GM12892 (cell line): ENCODE measurements at places on chromosomes 3 and 15.

GRCh38 chr3:9649791-9650521 lies 651 bp downstream of the MTMR14 start:
- DNase-seq, result peak; percentile 44

- no peak for DNase-seq
Measured at GRCh38 chr15:82074610-82075009, 28.8 kb upstream of the MEX3B start.

- DNase-seq, result no peak
Measured at GRCh38 chr3:141386126-141386488, 17.8 kb downstream of the ZBTB38 start.

DNA sequence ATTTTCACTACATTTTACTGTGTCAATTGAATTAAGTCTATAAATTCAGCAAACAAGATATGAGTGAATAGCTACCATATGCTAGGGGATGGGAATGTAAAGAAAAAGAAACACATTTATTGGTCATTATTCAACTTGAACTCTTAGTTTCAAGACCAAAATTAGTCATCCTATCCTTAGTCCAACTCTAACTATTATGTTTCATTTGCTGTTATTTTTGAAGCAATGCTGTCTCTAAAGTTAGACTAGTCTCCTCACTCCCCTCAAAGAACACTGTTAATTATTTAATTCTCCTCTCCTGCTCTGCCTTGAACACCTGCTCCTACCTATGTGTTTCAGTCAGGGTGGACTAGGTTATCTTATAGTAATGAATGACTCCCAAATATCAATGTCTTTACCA lies 920.9 kb downstream of the TUSC7 start:
- no peak for DNase-seq

DNA sequence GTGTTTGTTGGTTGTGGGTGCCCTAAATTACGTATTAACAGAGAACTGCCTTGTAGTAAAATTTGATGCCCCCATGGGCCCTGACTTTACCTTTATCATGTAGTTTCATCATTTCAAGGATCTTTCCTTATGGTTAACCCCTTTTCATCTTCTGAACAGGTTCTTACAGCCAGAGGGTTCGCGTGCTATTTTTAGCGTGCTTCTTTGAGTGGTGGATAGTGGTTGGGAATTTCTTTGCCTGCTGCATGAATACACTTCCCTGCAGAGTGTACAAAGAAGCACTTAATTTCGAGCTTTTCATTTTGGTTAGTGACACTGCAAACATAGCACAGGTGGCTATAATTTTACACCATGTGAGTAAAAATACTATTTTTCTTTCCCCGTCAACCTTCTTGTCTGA lies 231.8 kb downstream of the ROBO2 start:
- no peak for DNase-seq

GRCh38 chr3:60798456-60798855 lies 452.8 kb downstream of the FHIT start:
- no peak for DNase-seq

DNA sequence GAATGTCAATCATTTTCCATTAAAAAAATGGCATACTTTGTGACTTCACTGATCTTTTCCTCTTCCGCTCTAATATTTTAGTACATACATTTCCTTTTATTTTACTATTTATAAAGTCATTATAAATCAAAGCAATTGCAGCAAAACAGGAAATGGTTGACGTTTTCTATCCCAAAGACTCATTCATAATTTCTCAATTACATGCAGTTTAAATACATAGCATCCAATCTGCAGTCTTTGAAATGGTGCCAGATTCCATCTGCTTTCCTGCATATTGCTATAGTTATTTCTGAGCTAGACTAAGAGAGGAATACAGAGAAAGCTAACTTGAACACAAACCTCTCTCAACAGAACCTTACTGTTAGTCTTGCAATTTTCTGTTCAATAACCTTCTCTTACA lies 179.8 kb downstream of the ZPLD1 start:
- no peak for DNase-seq

- no peak for DNase-seq
Measured at GRCh38 chr3:100082714-100083113, 31.6 kb downstream of the FILIP1L start.

DNA sequence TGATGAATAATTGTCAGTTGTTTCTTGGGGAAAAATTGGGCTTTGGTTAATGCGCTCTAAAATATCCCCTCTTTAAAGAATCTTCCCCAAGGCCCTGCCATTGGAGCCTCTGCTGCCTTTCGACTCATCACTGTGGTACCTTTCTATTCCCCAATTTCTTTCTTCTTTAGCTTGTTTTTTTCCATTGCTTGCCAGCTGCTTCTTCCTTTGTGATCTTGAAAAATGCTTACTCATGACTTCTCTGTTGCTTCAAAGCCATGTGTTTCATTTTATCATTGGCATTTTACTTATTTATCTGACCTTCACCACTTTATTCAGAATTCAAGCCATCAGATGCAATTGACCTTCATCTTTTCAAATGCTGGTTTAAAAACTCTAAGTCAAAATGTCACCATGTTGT lies 84.4 kb downstream of the SV2B start:
- no peak for DNase-seq

- no peak for DNase-seq
Measured at GRCh38 chr3:87503900-87504498, 227.6 kb upstream of the POU1F1 start.

DNA sequence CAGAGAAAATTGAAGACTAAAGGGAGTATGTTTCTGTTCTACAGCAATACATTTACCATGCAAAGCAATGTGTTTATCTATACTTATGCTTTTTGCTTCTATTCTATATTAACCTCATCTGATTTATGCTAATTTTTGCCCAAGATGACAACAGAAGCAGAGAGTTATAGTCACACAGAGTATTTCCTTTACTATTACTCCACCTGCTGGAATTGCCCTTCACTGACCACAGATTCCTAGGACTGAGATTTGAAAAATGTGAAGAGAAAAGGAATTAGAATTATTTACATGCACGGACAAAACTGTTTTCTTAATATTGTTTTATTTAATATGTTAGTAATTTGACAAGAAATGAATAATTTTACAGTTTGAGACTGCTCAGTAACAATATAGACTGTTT lies 745.6 kb downstream of the VGLL3 start:
- DNase-seq, result no peak

DNA sequence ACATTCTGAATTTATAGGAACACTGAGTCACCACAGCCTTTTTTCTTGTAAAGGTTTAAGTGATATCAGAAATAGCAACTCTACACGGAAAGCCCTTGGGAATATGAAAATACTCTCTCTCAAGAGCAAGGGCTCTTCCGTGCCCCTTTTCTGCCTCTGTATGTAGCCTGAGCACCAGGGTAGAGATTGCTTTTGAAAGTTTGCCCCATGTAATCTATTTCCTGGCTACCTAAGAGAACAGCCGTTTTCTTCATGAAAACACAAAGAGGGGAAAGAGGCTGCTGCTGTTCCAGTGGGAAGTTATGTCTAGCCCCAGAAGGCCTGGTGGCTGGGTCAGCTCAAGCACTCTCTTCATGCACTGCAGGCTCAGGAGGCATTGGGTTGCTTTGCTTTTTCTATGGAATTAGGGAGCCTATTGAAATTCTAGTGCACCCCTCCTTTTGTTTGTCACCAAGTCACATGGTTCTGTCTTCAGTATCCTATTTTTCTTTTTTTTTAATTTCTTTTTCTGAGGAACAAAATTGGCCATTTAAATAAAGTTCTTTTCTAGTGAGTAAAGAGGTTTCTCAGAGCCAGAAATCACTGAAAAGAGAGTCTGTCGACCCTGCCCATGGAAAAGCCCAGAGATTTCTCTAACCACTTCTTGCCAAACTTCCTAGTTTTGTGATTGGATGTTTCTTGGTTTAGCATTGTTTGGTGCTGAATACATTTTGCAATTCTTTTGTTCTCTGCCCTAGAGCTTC lies 39.5 kb downstream of the TIGIT start:
- no peak for DNase-seq

DNA sequence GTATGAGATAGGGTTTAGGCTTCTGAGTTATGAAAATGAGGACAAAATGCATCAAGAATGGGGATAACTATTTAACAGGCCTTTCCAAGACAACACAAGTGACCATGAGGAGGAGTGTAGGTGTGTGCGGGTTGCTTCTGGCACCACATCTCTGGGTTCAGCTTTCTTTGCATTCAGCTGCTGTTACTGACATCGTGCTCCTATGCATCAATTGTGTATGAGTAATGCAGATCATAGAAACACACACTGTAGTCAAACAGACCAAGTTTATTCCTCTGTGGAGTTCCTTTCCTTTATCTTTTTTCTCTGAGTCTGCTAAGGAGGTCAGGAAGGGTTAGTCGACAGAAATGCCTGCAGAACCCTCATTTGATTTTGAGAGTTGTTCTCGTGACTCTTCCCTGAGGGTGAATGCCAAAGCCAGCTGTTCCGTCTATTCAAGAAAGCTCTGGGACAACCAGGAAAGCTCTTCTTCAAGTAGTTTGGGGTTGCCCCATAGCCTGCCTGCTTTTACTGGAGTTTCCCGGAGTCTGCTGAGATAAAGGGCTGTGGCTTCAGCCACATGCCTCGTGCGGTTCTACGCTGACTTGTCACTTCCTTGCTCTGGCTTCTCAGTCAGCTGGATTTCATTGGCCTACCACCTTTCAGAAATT lies 136.7 kb upstream of the TLE3 start:
- no peak for DNase-seq

DNA sequence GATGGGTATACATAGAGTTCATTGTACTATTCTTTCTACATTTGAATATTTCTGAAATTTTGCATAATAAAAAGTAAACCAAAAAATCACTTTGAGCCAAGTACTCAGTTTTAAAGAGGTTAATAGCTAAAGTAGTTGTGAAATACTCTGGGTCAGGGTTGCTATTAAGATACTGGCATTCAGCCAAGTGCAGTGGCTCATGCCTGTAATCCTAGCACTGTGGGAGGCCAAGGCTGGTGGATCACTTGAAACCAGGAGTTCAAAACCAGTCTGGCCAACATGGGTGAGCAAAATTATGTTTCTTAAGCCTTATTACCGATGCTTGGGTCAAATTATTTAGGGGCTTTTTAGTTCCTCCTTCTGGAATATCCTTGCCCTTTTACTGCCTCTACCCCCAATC lies 122.0 kb upstream of the MELTF start:
- DNase-seq, result no peak

- DNase-seq, result no peak
Measured at GRCh38 chr15:72614810-72615532, 39.5 kb upstream of the GOLGA6B start.

GRCh38 chr3:135844386-135844785 lies 121.1 kb upstream of the PPP2R3A start:
- DNase-seq, result no peak

DNA sequence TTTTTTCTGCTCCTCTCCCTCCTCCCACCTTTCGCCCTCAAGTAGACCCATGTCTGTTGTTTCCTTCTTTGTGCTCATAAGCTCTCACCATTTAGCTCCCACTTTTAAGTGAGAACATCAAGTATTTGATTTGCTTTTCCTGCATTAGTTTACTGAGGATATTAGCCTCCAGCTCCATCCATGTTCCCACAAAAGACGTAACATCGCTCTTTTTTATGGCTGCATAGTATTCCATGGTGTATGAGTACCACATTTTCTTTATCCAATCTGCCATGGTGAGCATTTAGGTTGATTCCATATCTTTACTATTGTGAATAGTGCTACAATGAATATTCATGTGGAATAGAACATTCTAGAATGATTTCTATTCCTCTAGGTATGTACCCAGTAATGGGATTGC lies 178.6 kb downstream of the RYR3 start:
- DNase-seq, result no peak
